ENCODE measurements at places on chromosomes 2 and 18. TPM values are rescaled to one million over a fixed set of nuclear protein-coding genes. Genes with fewer than 3 reads are reported as not detected.

THAP4 gene
- 115 TPM for total RNA-seq

CIB4 gene
- total RNA-seq: not detected

WNT6 gene
- total RNA-seq: not detected

DCC gene
- total RNA-seq: not detected

SERPINB11 gene
- not detected for total RNA-seq

LRRC30 gene
- not detected for total RNA-seq

CNDP1 gene
- not detected for total RNA-seq

TRMT61B gene
- total RNA-seq: 11.6 TPM

Measured in HT-29 (cell line).